Activated CD8-positive, alpha-beta memory T cell treated with anti-CD3 and anti-CD28 coated beads for 4 hours (primary cell): ENCODE measurements at places on chromosomes 4 and X.
A peak's percentile ranks its signal among the peaks of the same experiment; 100 is the strongest.

GRCh38 chrX:97016106-97016505, 132.4 kb downstream of the RPA4 start:
- no peak for DNase-seq

GRCh38 chr4:15749001-15749400, 29.1 kb upstream of the CD38 start:
- no peak for DNase-seq

GRCh38 chr4:179530958-179531357, 2088.7 kb upstream of the AGA start:
- no peak for DNase-seq

- DNase-seq = no peak
These were observed 13.5 kb downstream of the KDM5C start for GRCh38 chrX:53211391-53211978.

GRCh38 chr4:87079967-87080366, 140.5 kb downstream of the KLHL8 start:
- no peak for DNase-seq

- peak; percentile 10 for DNase-seq
These were observed 662 bp downstream of the SLAIN2 start for GRCh38 chr4:48341776-48342605.

DNA sequence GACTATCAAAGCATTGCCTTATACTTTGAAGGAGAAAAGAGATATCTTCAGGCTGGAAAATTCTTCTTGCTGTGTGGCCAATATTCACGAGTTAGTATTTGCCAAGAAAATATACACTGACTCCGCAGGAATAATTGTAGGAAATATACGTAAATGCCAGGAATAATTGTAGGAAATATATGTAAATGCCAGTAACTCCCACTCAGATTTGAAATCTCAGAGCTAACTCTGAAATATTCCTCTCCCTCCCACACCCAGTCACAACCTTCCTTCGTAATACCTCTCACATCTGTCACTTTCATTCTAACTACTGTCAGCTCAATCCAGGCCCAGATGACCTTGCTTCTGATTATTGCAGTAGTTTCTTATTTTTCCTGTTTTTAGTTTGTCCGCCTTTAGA, 73.5 kb downstream of the WDR19 start:
- no peak for DNase-seq

GRCh38 chrX:142891046-142891445, 134.7 kb upstream of the SPANXN4 start:
- no peak for DNase-seq

DNA sequence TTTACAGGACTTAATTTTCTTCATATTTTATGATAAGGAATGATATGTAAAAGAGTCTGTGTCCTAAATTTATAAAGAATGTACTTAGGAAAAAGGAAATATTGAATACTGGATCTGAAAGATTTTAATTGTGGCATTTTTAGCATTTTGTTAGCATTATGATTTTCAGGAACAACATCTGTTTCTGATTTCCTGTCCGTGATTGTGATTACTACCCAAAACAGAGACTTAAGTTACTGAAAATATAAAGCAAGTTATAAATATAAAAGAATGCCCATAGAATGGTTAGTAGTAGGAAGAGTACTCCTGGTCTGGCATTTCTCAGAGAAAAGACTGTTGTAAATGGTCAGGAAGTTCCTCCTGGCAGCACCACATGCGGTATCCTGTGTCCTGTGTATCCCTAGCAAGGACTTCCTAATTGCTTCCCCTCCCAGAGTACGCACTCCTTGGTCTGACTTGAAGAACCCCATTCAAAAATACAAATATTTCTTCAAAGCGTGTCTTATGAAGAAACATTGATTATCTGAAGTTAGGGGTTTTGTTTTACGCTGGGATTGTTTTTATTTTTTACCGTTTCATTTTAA, 88.9 kb downstream of the RS1 start:
- no peak for DNase-seq

DNA sequence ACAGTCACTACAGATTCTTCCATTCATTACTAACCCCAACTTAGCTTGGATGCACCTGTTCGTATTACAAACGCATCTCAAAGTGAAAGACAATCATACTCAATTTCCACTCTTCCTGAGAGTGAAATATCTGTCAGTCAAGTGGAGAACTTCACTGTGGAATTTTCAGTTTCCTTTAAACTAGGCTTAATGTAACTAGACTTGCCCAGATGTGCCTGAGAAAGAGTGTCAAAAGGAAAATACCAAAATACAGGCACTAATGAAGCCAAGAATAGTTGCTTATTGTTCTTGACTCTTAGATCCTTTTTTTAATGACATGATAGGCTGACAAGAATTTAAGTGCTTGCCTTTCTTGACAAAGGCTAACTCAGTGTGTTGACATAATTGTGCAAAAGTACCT, 72.4 kb upstream of the NR3C2 start:
- DNase-seq = no peak

DNA sequence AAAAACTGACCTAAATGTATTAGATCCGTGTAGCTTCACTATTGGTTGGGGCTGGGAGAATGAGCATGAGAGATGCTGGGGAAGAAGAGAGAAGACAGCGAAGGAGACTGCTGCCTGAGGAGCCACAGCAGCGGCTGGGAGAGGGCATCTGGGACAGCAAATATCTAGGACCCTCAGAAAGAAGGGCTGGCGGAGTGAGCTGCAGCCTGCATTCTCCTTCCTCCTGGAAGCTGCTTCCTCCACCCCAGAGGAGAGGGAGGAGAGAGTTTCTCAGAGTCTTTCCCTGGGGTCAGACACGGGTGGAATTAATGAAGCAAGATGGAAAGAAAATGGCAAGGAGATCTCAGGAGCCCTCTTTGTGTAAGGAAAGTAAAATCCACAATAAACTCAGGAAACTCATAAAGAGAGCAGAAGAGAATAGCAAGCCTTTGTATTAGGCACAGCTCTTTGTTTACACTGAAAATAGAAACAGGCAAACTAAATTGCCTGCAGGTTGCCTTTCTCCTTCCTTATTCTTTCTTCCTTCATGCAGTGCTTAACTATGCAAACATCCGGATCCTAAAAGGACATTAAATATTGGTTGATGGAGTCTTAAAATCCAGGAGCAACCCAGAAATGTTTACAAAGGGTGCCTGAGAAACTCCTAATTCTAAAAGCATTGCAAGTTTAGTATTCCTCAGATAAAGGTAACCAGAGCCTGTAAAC, 130.3 kb upstream of the GALNT7 start:
- DNase-seq = no peak

- DNase-seq = no peak
These were observed 66.0 kb downstream of the PLAC1 start for GRCh38 chrX:134592303-134592702.

DNA sequence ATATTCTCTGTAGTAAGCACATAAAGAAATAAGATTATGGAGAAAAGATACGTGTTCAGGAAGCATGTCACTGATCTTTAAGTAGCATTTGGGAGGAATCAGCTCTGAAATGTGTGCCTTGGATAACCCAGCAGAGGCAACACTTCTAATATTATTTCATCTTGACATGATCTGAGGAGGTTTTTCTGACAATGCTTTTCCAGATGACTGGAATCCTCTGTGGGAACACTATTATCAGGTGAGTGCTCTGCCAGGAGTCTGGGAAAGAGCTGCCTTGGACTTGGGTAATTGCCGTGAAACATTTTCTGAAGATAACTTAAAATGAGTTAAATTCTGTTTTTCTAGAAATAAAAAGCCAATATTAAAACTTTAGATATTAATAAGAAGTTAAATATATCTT, 78.2 kb upstream of the QRFPR start:
- DNase-seq = no peak

- DNase-seq = peak; percentile 42
These were observed 13.1 kb upstream of the ACOT9 start for GRCh38 chrX:23756165-23756564.

- no peak for DNase-seq
These were observed 752 bp upstream of the ATP6AP2 start for GRCh38 chrX:40579900-40580536.

DNA sequence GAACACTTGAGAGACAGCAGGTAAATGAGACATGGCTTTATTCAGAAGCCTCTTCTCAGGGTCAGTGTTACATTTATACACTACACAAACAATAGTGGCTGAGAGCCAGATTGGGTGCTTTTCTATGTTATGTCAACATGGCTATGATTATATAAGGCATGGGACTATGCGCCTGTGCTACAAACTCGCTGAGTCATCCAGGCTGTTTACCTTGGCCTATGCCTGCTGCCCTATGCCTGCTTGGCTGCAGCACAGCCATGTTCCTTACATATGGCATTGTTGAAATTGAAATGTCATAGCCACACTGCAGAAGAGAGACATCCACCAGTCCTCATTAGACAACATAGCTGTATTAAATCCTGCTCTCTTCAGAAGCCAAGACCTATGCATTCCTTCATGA, 236.3 kb upstream of the NWD2 start:
- no peak for DNase-seq

- no peak for DNase-seq
These were observed 75.7 kb downstream of the FAM47C start for GRCh38 chrX:37083880-37084279.

DNA sequence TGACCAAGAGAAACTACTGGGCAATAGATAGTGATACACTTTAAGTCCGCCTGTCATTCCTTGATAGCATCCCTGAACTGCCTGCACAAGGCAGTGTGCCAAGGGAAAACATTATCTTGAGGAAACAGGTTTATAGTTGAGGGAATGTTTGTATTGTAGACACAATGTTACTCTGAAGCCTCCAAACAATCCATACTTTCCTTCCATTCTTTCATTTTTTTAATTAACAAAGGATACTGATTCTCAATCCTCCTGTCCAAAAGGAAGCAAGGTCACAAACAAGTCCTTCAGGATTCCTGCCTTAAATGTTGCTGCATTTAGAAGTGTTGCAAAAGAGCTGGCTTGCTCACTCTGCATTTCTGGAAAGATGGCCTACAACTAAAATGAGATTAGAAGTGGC, 61.7 kb upstream of the PRSS48 start:
- DNase-seq = no peak

- no peak for DNase-seq
These were observed 395.4 kb downstream of the BMPR1B start for GRCh38 chr4:95153182-95153581.

DNA sequence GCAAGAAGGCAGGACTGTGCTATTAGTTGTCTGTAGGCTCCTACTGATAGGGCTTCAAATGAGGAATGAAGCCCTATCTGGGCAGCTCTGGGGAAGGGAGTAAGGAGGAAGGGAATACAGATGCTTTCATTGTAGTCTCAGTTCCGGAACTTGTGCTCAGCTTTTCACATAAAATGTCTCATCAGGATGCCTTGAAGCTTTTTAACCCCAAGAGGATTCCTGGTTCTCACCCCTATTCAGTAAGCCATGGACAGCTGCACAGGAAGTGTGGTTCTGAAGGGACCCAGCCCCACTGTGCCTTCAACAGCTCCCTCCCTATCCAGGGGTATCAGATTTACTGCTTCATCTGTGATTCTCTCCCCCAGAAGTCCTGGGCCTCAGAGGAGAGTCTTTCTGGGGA, 5.0 kb downstream of the ARMCX5 start:
- DNase-seq = no peak

- no peak for DNase-seq
These were observed 16.4 kb upstream of the HSFX1 start for GRCh38 chrX:149757206-149758067.

DNA sequence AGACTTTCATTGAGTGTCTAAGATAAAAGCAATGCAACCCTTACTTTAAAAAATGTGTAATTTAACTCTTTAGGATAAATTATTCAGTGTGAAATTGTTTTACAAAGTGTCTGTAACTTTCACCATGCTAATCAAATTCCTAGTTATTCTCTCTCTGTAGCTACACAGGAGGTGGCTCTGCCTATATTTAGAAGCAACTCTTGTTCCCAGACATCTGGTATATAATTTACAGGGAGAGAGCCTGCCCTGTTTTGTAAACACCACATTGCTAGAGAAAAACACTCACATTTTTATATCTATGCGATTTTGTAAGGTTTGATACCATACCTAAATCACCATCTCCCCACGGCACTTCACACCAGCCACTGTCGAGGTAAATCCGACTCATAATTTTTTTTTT, 35.5 kb upstream of the SPATA4 start:
- DNase-seq = no peak

- no peak for DNase-seq
These were observed 56.9 kb upstream of the TMEM33 start for GRCh38 chr4:41878170-41878969.

DNA sequence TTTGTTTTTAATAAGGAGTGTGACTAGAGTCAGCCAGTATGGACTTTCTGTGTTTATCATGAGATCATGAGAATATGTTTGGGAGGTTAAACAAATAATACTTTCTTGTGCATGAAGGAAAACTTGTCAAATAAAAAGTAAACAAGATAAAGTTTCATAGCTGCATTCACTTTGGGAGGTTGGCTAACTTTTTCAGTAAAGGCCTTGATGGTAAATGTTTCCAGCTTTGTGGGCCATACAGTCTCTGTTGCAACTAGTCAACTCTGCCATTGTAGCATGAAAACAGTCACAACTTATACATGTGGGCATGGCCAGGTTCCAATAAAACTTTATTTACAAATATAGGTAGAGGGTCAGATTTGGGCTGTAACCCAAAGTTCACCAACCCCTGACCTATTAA, 150.4 kb downstream of the MID1 start:
- DNase-seq = no peak

GRCh38 chrX:23465105-23465791, 130.6 kb downstream of the PTCHD1 start:
- DNase-seq = no peak

- DNase-seq = no peak
These were observed 314.9 kb upstream of the TRAM1L1 start for GRCh38 chr4:117400039-117400835.
